ENCODE measurements at places on chromosomes 7 and 10.

GRCh38 chr10:95363303-95363912 is 72.6 kb upstream of the PDLIM1 start:
- DNase-seq: peak; percentile 85

DNA sequence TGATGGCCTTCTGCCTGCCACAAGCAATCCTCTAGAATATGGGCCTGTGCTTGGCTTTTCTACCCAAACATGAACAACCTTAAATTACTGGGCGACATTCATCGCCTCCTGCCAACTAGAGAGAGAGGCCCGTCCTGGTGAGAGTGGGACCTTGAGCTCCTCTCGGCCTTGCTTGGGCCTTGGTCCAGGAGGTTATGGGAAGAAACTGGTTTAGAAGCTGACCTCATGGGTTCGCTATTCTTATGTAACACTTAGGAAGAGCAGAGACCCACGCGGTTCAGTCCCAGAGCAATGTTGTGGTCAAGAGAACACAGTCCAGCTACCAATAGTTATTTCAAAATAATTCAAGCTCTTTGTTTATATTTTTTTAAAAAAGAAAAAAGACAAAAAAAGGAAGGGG is 176.3 kb upstream of the ZNF32 start:
- no peak for DNase-seq

DNA sequence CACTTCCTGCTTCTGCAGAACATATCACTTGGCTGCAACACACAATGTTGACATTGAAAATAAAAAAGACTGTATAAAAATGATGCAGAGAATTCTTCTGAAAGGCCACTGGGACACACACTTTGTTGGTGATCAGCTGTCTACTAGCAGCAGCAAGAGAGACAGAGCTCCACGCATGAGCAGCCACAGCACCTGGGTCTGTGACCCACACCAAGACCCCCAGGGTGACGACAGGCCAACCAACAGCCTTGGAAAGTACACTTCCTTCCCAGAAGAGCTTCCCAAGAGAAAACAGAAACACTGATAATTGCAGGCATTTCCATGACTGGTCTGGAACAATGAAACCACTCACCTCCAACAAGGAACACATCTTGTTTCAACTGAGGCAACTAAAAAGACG is 239.0 kb downstream of the DIP2C start:
- DNase-seq: no peak

GRCh38 chr10:123972481-123973401 is 81.1 kb upstream of the CPXM2 start:
- peak; percentile 83 for DNase-seq

- no peak for DNase-seq
These were observed 39.6 kb upstream of the PRKCQ start for GRCh38 chr10:6619660-6620059.

DNA sequence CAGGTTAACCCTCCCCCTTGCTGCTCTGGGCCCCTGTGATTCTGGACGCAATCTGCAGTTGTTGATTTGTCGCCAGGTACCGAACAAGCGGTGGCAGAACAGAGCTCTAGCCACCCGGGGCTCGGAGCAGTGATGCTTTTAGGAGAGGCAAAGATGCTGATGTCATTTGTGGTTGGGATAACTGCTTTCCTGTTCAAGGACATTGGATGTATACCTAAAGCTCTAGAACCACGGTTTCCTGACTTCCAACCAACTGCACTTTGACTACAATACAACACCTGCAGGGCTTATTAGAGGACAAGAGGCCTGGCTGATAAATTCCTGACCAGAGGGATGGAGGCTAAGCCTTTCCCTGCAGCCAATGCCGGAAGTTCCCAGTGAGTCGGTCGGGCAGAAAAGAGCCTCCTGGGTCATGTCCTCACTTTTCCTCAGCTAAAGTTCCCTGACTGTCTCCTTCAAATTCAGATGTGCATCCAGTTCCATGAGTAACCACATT is 6.5 kb upstream of the RBM20 start:
- DNase-seq: peak; percentile 73

- no peak for DNase-seq
These were observed 62.0 kb downstream of the EPDR1 start for GRCh38 chr7:37982423-37982822.

Measured in NCI-H510A treated with DMSO at 0.1 percent for 48 hours (cell line).